Lung microvascular endothelial cell (primary cell): ENCODE measurements at places on chromosomes 11 and 22. TPM values are rescaled to one million over a fixed set of nuclear protein-coding genes. Genes with fewer than 3 reads are reported as not detected.

Gene TBRG1
- total RNA-seq: 11.6 and 19.2 TPM in 2 replicates

Gene FZD4
- 97.0 and 133 TPM in 2 replicates for total RNA-seq

Gene CABP7
- total RNA-seq: not detected in 2 replicates

Gene MMP13
- total RNA-seq: not detected in 2 replicates

Gene SLC7A4
- not detected in 2 replicates for total RNA-seq

Gene SYT13
- total RNA-seq: under 0.01 TPM in 2 replicates

Gene RASSF10
- 0.60 and 1.5 TPM in 2 replicates for total RNA-seq

Gene HTR3A
- total RNA-seq: not detected in 2 replicates

Gene FAT3
- under 0.01 TPM in 2 replicates for total RNA-seq

Gene HOATZ
- total RNA-seq: not detected in 2 replicates

Gene IGSF22
- under 0.01 and 0.22 TPM in 2 replicates for total RNA-seq

Gene TH
- under 0.01 TPM in 1 of 2 replicates, not detected in the other for total RNA-seq

Gene OR52I1
- total RNA-seq: not detected in 2 replicates

Gene MMP8
- not detected in 2 replicates for total RNA-seq

Gene KLHDC7B
- total RNA-seq: not detected in 2 replicates

Gene OR52A1
- not detected in 2 replicates for total RNA-seq

Gene SYCE3
- not detected in 2 replicates for total RNA-seq

Gene SLC22A8
- not detected in 2 replicates for total RNA-seq

Gene MOV10L1
- 22.7 and 44.2 TPM in 2 replicates for total RNA-seq

Gene MYBPC3
- total RNA-seq: not detected in 2 replicates

Gene FAM118A
- 9.2 and 21.0 TPM in 2 replicates for total RNA-seq

Gene CATSPER1
- 0.22 TPM in 1 of 2 replicates, not detected in the other for total RNA-seq

Gene SYT7
- 0.20 and 0.22 TPM in 2 replicates for total RNA-seq
